ENCODE measurements at places on chromosomes 16 and 17.
A peak's percentile ranks its signal among the peaks of the same experiment; 100 is the strongest.

DNA sequence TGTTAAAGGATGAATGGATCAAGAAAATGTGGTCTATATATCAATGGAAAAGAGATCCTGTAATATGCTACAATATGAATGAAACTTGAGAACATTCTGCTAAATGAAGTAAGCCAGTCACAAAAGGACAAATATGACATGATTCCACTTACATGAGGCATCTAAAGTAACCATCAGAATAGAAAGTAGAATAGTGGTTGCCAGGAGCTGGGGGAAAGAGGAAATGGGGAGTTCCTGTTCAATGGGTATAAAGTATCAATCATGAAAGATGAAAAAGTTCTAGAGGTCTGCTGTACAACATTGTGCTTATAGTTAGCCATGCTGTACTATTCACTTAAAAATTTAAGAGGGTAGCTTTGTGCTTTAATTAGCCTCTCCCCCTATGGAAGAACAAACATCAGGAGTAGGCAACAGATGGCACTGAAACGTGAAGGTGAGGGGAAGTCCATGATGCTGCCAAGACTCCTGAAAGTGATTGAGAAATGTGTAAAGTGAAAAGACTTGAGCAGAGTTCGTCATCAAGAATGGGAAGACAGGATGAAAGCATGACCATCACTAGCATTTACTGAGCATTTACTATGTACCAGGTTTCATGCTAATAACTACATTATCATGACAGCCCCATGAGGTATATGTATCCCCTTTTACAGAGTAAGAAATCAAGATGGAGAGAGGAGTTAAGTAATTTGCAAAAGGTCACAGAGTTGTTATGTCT lies 167.2 kb downstream of the CYB561 start:
- no peak for DNase-seq

DNA sequence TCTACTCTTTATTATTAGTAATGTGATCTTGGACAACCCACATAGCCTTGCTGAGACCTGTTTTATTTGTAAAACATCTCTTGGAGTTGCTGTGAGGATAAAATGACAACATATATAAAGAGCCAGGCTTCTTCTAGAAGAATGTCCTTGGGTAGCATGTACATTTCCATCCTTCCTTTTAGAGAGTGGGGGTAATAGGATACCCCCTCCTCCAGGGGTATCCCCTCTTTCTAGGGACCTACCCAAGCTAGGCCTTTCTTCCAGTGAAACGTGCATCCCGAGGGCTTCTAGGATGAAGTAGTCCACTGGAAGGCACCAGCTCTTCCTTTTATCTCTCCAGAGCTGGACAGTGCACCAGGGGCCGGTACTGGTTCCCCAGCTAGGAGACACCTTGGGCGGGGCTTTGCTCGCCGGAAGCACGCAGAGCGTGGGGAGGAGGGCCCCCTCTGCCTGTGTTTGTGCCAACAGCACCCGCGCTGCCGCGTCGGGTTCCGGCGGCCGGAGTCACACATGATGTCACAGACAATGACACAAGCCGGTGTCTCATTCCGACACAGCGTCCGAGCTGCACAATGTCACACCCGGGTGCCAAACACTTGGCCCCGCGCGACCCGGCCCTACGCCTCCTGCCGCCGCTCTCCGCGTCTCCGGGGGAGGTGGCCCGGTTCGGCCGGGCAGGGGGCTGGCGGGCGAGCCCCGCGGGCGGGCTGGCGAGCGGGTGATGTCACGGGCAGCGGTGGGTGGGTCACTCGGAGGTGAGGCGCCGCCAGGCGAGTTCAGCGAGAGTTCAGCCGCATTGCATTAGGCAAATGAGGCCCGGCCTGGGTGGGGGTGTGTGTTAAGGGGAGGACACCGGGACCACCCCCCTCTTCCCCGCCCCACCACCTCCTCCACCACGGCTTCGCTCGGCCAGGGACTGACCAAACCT lies 23.4 kb downstream of the GJD3 start:
- peak; percentile 83 for DNase-seq

GRCh38 chr17:29127840-29128239 lies 52.4 kb downstream of the MYO18A start:
- no peak for DNase-seq

- DNase-seq, result no peak
Measured at GRCh38 chr16:4111748-4112696, 4.2 kb downstream of the ADCY9 start.

GRCh38 chr16:82504836-82505235 lies 121.9 kb upstream of the CDH13 start:
- DNase-seq, result no peak

GRCh38 chr16:29784157-29784556 lies 6.1 kb downstream of the ZG16 start:
- no peak for DNase-seq

GRCh38 chr17:1076299-1076981 lies 79.5 kb downstream of the TIMM22 start:
- no peak for DNase-seq

GRCh38 chr16:54936979-54937670 lies 6.5 kb downstream of the IRX5 start:
- no peak for DNase-seq

DNA sequence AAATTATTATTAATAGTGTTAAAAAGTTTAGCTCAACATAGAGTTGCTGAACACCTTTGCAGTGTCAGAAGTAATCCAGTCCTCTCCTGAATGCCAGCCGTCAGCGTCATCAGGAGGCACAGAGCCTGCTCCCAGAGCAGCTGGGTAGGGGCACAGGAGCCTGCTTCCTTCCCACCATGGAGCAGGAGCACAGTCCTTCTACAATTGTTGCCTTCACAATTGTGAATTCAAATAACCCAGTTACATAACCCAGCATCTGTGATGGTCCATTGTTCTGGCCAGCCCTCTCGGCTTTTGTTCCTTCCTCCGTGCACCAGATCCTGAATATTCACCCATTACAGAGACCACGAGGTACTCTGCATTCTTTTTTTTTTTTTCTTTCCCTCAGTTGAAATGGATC lies 393.9 kb upstream of the MAF start:
- DNase-seq, result no peak

- DNase-seq, result no peak
Measured at GRCh38 chr17:75008373-75008772, 4.1 kb upstream of the MRPL58 start.

DNA sequence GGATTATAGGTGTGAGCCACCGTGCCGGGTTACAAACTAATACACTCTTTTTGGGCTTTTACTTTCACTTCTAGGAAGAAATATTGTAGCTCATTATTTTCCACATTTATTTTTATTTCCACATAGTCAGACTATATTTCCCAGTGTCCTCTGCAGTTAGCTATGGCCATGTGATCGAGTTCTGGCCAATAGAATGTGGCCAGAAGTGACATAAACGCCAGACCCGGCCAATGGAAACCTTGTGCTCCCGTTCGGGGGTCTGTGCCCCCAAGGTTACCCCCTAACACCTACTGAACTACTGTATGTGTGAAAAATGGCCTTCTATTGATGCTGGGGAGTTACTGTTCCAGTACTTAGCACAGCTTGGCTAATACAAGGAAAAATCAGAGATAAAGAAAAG lies 13.2 kb upstream of the RPTOR start:
- DNase-seq, result no peak

- DNase-seq, result no peak
Measured at GRCh38 chr16:27701381-27701780, 151.4 kb downstream of the KATNIP start.

- no peak for DNase-seq
Measured at GRCh38 chr16:8795091-8795490, 2.3 kb downstream of the TMEM186 start.

- DNase-seq, result no peak
Measured at GRCh38 chr17:4632581-4632920, 8.9 kb downstream of the ALOX15 start.

DNA sequence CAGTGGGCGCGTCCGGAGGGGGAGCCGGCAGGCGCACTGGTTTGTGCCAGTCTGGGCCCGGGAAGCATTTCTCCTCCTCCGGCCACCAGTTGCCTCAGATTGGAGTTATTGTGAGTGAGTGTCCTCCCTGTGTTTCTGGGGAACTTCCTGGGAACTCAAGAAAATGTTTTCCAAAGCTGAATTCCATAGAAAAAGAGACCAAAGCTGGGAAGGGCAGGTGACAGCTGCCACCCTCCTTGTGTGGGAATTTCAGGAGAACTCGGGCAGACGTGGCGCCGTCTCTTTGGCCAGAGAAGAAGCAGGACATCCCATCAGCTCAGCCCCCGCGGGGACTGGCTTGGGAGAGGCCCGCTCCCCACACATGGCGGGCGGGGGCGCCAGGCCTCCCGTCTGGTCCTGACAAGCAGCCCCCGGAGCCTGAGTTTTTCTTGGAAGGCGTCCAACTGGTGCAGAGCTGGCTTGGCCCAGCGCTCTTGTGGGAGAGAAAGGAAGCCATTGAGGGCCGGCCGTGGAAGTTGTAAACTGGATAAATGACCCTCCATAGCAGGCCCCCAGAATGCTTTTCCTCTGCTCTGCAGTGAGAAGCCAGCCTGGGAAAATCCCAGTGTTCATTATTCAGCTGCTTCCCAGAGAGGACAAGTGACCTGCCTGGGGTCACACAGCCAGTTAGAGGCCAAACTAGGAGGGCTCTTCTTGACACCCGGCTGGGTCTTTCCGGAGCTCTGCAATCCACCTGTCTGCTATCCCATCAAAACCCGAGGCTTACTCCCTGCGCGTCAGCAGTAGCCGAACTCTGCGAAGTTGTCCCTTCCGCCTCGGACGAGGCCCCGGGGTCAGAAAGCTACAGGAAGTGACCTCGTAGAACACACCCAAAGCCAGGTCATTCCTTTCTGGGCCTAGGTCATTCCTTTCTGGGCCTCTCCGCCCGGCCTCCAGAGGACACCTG lies 39.2 kb upstream of the GSE1 start:
- DNase-seq, result peak; percentile 79

DNA sequence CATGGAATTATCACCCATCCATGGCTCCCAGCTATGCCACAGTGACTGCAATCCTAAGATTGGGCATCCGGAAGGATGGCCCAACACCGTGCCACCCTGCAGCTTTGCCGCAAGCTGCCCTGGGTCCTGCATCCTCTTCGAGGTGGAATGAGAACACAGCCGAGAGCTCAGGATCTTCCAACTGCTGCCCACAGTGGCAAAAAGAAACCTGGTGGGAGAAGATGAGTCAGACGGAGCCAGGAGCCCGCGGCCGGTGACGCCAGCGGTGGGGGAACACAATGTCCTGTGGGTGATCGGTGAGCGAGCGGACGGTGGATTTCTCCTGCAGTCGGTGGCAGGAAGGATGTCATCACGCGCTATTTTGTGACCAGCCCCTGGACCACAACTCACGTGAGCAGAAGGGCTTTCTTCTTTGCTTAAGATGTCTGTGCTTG lies 20.1 kb downstream of the CD7 start:
- DNase-seq, result peak; percentile 49

DNA sequence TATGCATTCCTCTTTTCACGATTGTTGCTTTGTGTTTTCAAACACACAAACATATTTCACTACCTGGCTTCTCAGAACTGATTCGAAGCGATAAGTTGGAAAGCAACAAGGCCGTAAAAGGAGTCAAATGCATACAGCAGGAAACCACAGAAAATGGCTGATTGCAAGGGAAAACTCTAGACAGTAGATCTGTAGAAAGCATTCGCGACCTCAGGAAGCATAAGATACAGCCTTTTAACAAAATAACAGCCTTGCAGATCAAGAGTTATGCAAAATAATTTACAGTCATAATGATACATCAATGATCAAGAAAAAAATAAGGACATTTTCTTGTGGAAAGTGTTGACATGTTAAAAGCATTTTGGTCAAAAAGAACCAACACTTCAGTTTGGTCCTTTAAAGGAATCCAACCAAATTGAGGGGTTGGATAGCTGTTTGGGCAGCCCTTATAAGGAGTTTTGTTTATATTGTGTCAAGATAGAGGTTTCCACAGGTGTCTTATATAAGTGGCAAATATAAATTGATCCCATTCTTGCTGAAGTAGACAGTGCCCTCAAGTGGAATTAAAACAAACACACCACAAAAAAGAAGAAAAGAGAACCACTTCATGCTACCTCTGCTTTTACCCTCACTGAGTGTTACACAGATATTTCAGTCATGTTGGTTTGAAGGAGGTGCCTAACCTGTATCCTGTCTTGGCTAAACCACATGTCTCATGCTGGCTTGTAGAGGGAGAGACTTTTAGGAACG lies 5.5 kb downstream of the CYLD start:
- no peak for DNase-seq

DNA sequence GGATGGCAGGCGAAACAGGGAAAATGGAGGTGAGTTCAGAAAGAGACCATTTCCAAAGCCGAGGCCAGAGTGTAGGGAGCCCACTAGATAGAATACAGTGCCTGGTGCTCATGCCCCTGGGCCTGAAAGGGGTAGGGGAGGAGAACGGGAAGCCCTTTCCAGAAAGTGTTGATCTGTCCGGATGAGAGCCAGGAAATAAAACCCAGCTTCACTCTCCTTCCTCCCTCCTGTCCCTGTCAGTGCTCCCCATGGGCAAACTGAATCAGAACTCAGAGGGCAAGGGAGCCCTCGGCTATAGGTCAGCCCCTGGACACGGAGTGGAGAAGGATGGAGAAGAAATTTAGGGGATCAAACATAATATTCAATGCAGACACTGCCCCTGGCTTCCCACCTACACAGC lies 57.7 kb upstream of the RPL38 start:
- no peak for DNase-seq

DNA sequence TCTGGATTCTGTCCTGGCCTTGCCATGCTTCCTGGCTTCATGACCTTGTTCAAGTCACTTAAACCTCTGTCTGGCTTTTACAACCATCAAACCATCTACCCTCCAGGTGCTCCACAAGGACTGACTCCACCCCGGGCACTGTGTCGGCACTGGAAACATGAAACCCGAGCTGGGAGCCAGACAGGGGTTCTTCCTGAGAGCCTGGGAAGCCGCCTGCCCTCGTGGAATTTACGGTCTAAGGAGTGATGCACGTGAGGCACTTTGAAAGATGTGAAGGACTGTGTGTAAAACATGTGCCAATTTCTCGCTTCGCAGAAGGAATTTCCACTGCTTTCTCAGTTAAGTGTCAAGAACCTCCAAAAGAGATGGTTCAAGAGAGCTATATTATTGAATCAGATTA lies 11.6 kb downstream of the CDK5R1 start:
- peak; percentile 2 for DNase-seq

DNA sequence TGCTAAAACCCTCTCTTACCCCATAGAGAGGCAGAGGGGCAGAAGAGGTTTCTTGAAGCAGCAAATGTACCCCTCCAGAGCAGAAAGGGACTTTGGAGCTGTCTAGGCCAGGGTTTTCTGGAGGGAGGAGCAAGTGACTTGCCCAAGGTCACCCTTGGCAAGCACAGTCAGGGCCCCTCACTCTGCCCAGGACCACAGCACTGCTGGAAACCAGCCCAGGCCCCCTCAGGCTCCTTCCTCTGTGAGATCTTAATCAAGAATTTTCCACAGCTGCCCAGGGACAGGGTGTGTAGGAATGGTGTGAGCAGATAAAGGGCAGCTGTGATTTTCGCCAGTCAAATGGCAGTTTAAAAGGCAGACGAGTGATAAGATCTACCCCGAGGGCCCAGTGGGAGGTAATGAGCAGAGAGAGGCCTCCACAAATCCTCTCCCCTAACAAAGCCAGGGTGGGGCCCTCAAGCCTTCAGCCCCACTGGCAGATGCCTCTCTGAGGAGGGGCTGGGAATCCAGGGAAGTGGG lies 3.9 kb upstream of the SLC12A3 start:
- DNase-seq, result no peak

DNA sequence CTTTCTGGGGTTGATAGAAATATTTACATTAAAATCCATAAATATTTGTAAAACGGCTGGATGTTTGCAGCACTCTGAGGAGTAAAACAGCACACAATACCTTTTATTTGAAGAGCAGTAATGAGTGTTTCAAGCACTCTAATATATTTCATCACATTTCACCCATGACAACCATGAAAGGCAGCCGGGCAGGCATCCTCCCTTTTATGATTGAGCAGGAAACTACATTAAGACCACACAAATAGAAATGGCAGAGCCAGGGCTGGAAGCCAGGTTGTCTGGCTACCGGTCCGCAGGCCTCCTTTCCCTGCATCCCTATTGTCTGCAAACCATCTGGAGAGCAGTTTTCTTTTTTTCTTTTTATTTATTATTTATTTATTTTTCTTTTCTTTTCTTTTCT lies 23.1 kb upstream of the GPRC5C start:
- peak; percentile 68 for DNase-seq

All from SHP77 (cell line).